Testis (tissue), 5 donors: ENCODE measurements at places on chromosomes 13 and 19. TPM values are rescaled to one million over a fixed set of nuclear protein-coding genes. Genes with fewer than 3 reads are reported as not detected.

The PRODH2 gene
- 1.3 TPM for total RNA-seq

The NANOS2 gene
- 5.1 TPM for total RNA-seq

DNA sequence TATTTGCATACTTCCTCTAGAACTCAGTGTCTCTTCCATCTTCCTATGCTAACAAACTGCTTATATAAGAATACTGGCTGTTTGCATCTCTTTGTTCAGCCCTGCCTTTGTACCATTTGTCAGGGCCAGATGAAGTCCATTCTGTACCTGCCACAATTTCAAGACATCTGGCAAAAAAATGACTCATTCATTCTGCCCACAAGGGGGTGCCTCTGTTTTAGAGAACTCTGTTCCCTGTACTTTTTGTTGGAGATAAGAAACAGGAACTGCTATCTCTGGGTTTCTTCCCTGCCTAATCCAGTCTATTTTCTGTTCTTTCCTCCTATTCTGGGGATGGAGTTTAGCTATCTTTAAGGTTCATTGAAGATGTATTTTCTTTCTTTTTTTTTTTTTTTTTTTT lies 23.0 kb downstream of the ZNF568 start:
- no peak for DNase-seq

DNA sequence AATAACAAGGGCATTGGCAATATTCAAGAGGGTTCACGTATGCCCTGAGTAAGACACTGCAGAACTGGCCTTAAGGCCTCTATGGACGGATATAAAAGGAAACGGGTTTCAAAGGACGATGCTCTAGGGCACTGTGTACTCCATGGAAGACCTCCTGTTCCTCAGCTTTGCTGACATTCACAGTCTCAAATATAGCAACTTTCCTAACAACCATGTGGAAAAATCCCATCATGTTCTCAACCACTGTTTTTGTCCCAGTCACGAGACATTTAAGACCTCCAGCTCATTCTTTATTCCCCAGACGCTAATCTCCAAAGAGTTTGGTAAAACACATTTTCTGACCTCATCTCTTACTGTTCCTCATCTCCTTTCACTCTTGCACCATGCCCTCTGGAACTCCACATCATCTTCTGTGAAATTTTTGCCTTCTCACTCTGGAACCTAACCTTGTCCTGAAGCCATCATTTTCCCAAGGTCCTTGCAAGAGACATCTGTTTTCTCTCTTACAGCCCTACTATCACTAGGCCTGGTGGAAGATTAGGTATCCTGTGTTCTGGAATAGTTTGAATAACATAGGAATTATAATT lies 37.6 kb downstream of the SPRY2 start:
- no peak for DNase-seq

DNA sequence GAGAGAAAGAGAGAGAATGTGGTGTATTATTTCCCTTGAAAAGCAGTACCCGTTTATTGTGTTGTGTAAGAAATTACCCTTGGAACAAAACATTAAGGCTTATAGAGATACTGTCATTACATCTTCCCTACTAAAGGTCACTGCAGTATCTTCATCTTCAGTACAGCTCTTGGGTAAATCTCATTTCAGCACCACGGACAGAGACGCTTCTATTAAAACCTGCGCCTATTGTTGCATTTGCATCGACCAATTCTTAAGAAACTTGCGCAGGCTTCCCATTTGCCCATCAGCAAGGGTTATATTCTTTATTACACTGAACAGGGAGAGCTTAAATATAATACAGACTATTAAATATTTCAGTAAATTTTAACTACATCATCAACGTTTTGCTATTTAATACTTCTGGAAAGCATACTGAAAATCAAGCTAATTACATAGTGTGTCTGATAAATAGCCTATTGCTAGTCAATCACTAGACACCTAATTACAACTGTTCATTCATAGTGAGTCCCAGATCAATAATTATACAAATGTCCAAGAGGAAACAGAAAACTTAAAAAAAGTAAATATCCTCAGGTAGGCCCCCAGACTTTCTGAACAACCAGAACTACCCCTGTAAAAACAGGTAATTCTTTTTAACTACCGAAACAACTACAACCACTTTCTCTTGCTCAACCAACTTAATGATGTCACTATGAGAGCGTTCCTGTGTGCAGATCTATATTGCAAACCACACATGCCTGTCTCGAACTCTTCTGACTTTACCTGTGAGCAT lies 350.6 kb downstream of the LIG4 start:
- peak; percentile 65 for DNase-seq

DNA sequence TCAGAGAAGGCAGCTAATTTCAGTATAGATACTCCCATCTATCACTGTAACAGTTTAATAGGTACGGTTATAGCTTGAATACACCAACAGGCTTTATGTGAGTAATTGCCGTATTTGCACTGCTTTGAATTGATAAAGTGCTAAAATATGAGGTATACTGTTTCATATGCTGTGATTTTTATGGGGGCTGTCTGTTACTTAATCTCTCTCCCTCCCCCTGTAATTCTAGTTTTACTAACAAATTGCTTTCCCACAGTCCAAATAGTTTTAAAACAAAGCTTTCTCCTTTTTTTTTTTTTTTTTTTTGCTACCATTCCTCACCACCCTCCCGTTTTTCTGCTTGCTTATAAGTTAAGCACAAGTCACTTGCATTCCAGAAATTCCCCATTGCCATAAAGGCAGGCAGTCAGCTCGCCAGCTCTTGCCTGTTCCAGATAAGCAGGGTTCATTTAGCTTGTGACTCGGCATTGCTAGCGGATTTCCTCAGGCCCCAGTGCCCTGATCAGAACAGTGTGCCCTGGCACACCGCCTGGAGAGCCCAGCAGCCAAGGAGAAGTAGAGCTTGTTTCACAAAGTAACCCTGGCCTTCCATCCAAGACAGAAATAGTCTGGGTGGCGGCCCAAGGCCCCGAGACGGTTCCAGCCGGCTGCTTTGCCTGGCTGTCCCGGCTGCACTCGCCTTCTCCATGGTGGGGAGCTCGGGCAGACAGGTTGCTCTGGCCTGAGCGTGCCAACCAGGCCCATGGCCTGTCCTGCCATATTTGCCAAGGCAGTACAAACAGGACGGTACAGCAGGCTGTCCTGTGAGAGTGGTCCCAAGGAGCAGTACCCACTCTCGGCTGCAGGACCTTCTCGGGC lies 43.5 kb upstream of the NPAS1 start:
- DNase-seq, result peak; percentile 96

- DNase-seq, result no peak
Measured at GRCh38 chr13:93338906-93339305, 112.3 kb downstream of the GPC6 start.

DNA sequence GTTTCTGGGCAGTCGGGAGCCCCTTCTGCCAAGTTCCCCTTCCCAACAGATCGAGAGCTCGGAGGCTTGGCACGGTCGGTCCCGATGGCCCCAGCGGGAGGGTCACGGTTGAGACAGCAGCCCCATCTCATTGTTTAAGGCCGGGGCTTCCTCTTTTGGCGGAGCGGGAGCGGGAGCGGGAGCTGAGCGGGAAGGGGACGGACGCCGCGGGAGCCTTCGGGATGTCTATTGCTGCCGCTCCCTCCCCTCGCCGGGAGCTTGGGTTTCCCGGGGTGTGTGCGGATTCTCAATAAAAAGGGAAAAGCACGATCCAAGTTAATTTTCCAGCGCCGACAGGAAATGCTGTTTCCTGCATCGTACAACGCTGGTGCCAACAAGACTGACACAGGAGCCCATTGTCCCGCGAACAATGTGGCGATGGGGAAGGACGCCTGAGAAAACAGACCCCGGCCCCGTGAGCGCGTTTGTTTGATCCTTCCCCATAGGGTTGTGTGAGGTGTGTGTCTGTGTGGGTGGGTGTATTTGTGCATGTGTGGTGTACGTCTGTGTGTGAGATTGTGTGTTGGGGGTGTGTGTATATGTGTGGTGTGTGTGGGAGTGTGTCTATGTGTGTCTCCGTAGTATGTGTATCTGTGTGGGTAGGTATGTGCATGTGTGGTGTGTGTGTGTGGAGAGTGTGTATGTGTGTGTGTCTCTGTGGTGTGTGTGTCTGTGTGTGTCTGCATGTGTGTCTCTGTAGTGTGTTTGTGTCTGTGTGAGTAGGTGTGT lies 36.3 kb upstream of the FLT1 start:
- DNase-seq, result peak; percentile 17
